Natural killer cell treated with Interleukin-12 subunit alpha and Interleukin-12 subunit beta and Interleukin-15 and Interleukin-18, amount 100 ng/mL, for 72 hours (primary cell): ENCODE measurements at places on chromosomes 3 and 15. TPM values are rescaled to one million over a fixed set of nuclear protein-coding genes. Genes with fewer than 3 reads are reported as not detected.

IL17RB gene
- total RNA-seq, result 2.7 TPM

CNTN3 gene
- not detected for total RNA-seq

COL6A6 gene
- not detected for total RNA-seq

MCF2L2 gene
- 3.0 TPM for total RNA-seq

GRCh38 chr3:16151109-16151508, 23.4 kb upstream of the GALNT15 start:
- no peaks in the 10 kb centered on the region for H3K36me3 ChIP-seq
- no peak overlapping the region for H3K4me3 ChIP-seq
- H3K27ac ChIP-seq, result no peak overlapping the region
- no peak for DNase-seq

DNA sequence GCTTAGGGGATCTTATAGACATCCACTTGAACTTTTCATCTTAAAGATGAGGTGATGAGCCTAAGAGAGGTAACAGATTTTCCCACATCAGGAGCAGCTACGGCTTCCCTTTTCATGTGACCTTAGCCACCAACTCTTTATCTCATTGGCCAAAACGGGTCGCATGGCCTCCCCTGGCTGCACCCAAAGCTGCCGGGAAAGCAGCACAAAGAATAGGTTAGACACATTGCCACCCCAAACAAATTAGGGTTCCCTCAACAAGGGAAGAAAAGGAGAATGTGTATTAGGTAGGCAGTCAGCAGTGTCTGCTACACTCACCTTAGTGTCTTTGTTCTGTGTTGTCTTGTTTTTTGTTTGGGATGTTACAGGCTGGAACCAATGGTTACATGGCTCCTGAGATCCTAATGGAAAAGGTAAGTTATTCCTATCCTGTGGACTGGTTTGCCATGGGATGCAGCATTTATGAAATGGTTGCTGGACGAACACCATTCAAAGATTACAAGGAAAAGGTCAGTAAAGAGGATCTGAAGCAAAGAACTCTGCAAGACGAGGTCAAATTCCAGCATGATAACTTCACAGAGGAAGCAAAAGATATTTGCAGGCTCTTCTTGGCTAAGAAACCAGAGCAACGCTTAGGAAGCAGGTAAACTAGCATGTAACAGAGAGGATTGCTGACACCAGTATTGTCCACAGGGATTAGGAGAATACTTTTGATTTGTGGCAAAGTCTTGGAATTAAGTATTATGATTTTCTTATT, 44.2 kb downstream of the GRK7 start:
- no peak for DNase-seq
- H3K27me3 ChIP-seq, result no peaks in the 10 kb centered on the region
- H3K4me3 ChIP-seq, result no peak overlapping the region
- H3K36me3 ChIP-seq, result no peaks in the 10 kb centered on the region
- no peak overlapping the region for H3K27ac ChIP-seq
- no peaks in the 10 kb centered on the region for H3K4me1 ChIP-seq

DNA sequence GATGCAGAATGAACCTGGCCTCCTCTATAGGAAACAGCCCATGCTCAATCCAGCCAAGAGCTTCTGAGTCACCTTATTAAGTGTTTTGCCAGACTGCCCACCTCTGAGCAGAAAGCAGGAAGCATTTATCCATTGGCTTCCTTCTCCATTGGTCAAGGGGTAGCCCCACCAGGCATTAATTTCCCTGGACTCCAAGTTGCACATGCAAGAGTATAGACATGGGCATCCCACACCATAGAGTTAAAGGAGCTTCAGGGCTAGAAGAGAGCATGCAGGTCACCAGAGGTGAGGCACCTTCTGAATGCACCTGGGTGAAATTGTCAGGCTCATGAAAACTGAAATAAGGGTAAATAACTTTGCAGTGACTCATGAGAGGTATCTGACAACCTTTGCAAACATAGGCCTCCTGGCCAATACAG, 230.8 kb upstream of the STAC start:
- H3K4me1 ChIP-seq, result no peaks in the 10 kb centered on the region
- no peaks in the 10 kb centered on the region for H3K27me3 ChIP-seq
- DNase-seq, result no peak
- H3K4me3 ChIP-seq, result no peak overlapping the region

DNA sequence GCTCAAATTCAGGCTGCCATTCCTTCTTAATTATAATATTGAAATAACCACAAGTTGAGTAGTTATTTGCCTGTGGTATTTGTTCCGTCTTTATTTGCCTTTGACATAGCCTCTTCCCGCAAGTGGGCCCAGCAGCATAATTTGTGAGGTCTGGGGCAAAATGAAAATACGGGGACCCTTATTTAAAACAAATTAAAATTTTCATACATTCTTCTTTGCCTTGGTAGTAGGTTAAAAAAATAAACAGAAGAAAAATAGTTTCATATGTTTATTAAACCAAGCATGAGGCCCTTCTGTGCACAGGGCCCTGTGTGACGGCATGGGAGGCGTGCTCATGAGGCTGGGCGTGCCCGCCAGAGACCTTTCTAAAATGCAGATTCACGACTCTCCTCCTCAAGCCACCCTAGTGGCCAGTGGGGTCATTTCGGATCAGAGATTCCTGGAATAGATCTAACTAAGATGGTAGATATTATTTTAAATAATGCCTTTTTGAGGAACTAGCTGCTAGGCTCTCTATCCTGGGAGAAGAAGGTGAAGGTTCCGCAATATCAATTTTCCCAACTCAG, 35.4 kb downstream of the MASP1 start:
- H3K4me1 ChIP-seq, result no peaks in the 10 kb centered on the region
- DNase-seq, result no peak
- no peak overlapping the region for H3K27ac ChIP-seq
- no peaks in the 10 kb centered on the region for H3K36me3 ChIP-seq

DNA sequence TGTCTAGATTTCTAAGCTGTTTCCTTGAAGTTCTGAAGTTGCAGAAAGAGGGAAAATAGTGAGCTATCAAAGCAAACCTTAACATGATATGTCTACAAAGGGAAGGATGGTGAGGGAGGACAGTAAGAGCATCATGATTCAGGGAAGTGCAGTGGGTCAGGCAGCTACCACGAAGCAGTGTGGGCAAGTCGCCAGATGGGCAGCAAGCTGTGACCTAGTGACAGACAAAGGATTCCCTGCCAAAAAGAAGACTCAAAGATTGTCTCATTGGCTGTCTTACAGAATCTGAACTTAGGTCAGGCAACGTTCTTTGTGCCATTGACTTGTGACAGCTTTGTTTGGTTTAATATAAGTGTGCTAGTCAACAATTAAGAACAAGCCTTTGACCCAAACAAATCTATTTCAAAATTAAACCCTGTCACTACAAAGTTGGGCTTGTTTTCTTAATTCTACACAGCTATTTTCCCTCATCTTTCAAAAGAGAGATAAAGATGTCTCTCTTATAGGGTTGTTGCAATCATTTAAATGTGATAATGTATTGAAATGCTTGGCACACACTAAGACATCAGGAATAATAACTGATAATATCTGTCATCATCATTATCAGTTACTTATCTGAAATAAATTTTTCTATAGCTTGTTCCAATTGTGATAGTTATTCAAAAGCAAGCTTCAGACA, 153.3 kb downstream of the ECT2 start:
- H3K4me3 ChIP-seq, result no peak overlapping the region
- H3K4me1 ChIP-seq, result no peaks in the 10 kb centered on the region
- H3K36me3 ChIP-seq, result no peaks in the 10 kb centered on the region
- no peaks in the 10 kb centered on the region for H3K27me3 ChIP-seq

GRCh38 chr3:16824081-16824696, 60.6 kb upstream of the PLCL2 start:
- H3K36me3 ChIP-seq, result peaks cover 8% of the 10 kb centered on the region
- H3K4me1 ChIP-seq, result peaks cover 29% of the 10 kb centered on the region
- DNase-seq, result no peak
- peak overlapping the region; percentile 19 for H3K27ac ChIP-seq
- peaks cover 37% of the 10 kb centered on the region for H3K27me3 ChIP-seq
- peak overlapping the region; percentile 28 for H3K4me3 ChIP-seq

DNA sequence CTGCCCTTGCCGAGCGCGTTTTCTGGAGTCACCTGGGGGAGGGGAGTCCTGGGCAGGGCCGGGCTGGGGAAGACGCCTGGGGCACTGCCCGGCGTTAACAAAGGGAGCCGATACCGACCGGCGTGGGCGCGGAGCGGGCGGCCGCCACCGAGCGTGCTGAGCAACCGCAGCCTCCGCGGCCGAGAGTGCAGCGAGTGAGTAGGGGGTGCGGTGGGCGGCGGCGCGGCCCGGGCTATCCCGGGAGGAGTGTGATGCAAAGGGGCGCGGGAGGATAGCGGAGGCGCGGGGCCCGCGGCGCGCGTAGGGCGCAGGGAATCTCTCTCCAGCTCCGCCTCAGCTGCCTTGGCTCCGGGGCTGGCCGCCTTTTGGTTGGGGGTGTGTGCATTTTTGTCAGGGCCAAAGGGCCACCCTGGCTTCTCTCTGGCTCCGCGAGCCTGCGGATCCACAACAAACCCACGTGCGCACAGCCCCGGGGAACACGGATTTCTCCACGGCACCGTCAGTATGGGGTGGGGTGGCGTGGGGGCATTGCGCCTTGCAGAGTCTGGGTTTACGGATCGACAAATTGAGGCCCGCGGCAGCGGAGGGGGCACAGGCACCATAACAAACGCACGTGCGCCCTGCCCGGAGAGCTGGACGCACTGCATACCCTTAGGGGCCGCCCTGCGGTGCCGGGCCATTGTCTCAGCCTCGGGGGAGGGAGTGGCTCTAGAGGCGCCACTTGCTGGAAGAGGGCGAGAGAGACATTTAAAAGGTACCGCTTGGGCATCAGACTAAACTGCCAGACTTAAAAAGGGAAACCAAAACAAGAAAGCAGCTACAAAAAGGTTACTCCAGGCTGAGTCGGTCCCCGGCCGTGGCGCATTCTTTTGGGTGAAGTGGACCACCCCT, 560 bp downstream of the ST6GAL1 start:
- peaks cover 25% of the 10 kb centered on the region for H3K36me3 ChIP-seq
- no peaks in the 10 kb centered on the region for H3K27me3 ChIP-seq
- peak overlapping the region; percentile 91 for H3K27ac ChIP-seq
- peak overlapping the region; percentile 96 for H3K4me3 ChIP-seq
- DNase-seq, result peak; percentile 80

DNA sequence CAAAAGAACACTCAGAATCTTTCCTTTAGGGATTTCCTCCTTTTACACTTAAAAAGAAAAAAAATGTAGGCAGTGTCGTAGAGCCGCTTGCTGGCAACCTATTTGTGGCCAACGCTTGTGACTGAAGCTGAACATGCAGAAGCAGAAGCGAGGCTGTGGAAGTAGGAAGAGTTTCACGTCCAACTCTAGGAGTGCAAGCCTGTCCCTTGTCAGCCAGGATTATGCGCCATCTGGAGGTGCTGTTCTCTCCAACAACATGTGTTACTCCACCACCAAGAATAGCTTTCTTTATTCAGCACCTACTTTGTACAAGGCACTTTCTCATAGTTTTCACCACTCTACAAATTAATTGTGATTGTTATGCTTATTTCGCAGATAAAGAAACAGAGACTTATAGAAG, 223.2 kb upstream of the LMCD1 start:
- H3K4me1 ChIP-seq, result no peaks in the 10 kb centered on the region
- H3K36me3 ChIP-seq, result no peaks in the 10 kb centered on the region
- peaks cover 8% of the 10 kb centered on the region for H3K27me3 ChIP-seq
- no peak for DNase-seq

DNA sequence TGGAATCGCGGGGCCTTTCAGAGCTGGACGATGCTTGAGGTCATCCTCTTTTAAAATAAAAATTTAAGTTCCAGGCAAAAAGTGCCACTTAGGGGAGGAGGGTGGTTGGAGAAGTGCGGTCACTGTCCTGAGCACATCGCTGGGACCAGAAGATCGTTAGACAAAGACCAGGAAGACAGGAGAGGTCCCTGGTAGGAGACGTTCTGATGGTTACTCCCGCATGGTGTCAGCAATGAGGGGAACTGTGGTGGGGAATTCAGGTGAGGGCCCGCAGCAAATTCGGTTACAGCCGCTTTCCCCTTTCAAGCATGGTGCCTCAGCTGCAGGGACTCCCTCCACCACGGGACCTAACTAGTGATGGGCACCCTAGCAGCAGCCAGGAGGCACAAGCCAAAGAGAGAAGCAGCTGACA, 1.0 kb upstream of the ISY1 start:
- peaks cover 8% of the 10 kb centered on the region for H3K36me3 ChIP-seq
- no peak for DNase-seq
- no peaks in the 10 kb centered on the region for H3K27me3 ChIP-seq
- H3K4me3 ChIP-seq, result peak overlapping the region; percentile 93

GRCh38 chr3:56042326-56042951, 425.8 kb downstream of the ERC2 start:
- no peak for DNase-seq
- no peak overlapping the region for H3K27ac ChIP-seq
- H3K27me3 ChIP-seq, result peaks cover 2% of the 10 kb centered on the region
- no peaks in the 10 kb centered on the region for H3K36me3 ChIP-seq

- no peaks in the 10 kb centered on the region for H3K36me3 ChIP-seq
These were observed 54.5 kb upstream of the FNDC3B start for GRCh38 chr3:171984883-171985282.
